Left lung (tissue), 14 donors: ENCODE measurements at places on chromosomes 16 and 17. TPM values are rescaled to one million over a fixed set of nuclear protein-coding genes. Genes with fewer than 3 reads are reported as not detected.
A peak's percentile ranks its signal among the peaks of the same experiment; 100 is the strongest.

The CDH3 gene
- 53.1 TPM for polyA plus RNA-seq

The ABCC3 gene
- polyA plus RNA-seq = 62.7 TPM

The LGALS9C gene
- polyA plus RNA-seq = 0.13 TPM

GRCh38 chr17:53626286-53626685 lies 196.4 kb upstream of the KIF2B start:
- H3K36me3 ChIP-seq = no peaks in the 10 kb centered on the region
- no peak for DNase-seq
- H3K27ac ChIP-seq = no peak overlapping the region

- no peak for DNase-seq
- H3K27me3 ChIP-seq = no peaks in the 10 kb centered on the region
- no peak overlapping the region for H3K4me3 ChIP-seq
- H3K27ac ChIP-seq = no peak overlapping the region
These were observed 62.0 kb upstream of the MARCHF10 start for GRCh38 chr17:62870030-62870541.

- no peaks in the 10 kb centered on the region for H3K27me3 ChIP-seq
- no peak for DNase-seq
- H3K4me3 ChIP-seq = no peak overlapping the region
- H3K27ac ChIP-seq = no peak overlapping the region
These were observed 12.9 kb downstream of the IL21R start for GRCh38 chr16:27414788-27415431.

- no peaks in the 10 kb centered on the region for H3K4me1 ChIP-seq
- DNase-seq = no peak
- H3K36me3 ChIP-seq = no peaks in the 10 kb centered on the region
- no peak overlapping the region for H3K4me3 ChIP-seq
- no peak overlapping the region for H3K27ac ChIP-seq
These were observed 375 bp upstream of the SPN start for GRCh38 chr16:29662729-29663015.

- no peaks in the 10 kb centered on the region for H3K36me3 ChIP-seq
- peaks cover 5% of the 10 kb centered on the region for H3K4me1 ChIP-seq
- peak overlapping the region; percentile 39 for H3K4me3 ChIP-seq
- H3K27me3 ChIP-seq = no peaks in the 10 kb centered on the region
These were observed 2.1 kb upstream of the ESRP2 start for GRCh38 chr16:68238029-68238345.

DNA sequence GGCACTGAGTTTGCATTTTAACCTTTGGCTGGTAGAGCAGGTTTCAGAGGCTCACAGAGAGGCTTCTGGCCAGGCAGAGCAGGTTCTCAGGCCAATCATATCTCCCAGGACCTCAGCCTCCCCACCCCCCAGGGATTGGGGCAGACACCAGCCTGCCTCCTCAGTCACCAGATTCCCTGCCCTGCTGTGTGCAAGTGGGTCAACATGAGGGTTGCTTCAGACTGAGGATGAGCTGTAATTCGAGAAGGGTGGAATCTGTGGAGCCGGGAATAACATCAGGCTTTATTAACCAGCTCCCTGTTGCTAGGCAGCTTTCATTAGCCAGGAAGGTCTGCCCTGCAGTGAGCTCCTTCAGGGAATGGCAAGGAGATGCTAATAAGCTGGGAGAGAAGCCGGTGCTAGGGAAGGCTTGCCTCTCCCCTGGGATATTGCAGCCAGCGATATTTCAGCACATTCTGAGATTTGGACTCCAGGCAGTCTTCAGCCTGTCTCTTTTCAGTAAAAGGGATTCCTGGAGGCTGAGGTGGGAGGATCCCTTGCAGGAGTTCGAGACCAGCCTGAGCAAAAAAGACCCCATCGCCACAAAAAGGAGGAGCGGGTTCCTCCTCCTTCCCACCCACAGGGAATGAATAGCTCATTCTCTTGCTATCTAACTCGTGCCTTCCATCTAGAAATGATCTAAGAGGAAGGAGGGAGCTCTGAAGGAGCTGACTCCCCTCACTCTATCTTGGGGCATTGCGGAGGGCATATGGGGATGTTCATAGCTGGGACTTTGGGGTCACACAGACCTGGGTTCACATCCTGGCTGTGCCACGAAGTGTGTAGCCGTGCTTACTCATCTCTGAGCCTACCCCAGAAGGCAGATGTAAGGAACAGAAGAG lies 10.7 kb downstream of the SGSM2 start:
- no peak overlapping the region for H3K27ac ChIP-seq
- no peak overlapping the region for H3K4me3 ChIP-seq
- H3K27me3 ChIP-seq = no peaks in the 10 kb centered on the region
- no peaks in the 10 kb centered on the region for H3K36me3 ChIP-seq
- DNase-seq = no peak
